ENCODE measurements at places on chromosomes 6 and 20.

- DNase-seq = no peak
Measured at GRCh38 chr20:35039146-35039545, 53.5 kb downstream of the TRPC4AP start.

DNA sequence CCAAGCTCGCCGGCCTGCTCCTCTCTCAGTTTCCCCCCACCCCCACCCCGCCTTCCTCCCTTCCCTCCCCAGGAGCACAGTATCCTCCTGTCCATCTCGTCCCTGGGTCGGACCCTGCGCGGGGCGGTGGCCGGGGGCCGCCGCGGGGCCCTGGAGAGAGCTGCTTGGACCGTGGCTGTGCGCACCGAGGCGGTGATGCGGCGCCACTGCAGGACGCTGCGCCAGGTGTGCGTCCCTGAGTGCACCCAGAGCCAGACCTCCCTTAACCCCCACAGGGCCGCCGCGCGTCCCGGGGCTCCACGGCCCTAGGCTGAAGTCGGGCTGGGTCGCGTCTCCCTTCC is 2.2 kb downstream of the C20orf204 start:
- DNase-seq = no peak

DNA sequence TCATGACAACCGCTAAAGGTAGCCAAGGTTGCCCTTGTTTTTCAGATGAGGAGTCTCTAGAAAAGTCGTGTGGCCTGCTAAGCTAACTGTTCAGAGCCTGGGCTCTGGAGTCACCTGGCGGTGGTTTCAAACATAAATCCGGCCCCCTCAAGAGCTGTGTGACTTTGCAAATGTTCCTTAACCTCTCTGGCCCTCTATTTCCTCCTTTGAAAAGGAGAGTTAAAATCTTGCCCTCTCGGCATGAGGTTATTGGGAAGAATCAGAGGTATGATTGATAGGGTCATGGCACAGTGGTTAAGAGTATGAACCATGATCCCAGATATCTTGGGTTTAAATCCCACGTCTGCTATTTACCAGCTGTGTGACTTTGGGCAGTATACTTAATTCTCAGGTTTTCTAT is 5.6 kb upstream of the LBP start:
- DNase-seq = no peak

GRCh38 chr20:43844778-43845614 is 69.7 kb upstream of the TOX2 start:
- no peak for DNase-seq

- DNase-seq = no peak
Measured at GRCh38 chr20:62089393-62089792, 23.7 kb upstream of the TAF4 start.

All from NCI-H1092 treated with DMSO at 0.1 percent for 48 hours (cell line).